ENCODE measurements at places on chromosomes 7 and 10.

DNA sequence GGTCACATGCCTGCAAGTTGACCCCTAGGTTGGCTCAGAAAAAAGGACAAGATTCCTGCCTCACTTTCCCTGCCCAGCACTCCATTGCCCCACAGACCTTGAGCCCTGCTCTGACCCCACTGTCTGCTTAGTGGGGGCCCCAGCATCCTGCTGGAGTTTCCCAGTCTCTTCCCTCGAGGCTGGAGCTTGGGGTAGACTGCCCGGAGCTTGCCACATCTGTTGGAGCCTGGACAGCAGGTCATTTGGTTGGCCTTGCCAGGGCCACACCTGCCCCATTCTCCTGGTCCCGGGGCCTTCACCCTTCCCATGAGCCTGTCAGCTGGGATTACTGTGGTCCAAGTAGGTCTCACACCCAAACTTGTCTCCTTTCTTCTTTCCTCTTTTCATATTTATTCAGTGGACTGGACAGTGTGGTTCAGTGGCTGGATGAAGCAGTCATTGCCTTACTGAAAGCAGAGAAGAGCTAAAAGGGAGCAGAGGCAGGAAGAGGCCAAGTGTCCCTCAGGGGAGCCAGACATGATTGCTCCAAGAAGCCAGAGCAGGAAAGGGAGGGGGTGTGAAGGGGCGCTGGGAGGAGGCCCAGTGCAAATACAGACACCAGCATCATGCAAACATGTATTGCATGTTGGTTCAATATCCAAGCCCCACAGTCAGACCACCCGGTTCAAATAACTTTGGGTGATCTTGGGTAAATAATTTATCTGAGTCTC, 56.2 kb upstream of the CACUL1 start:
- DNase-seq, result no peak

GRCh38 chr7:27576360-27576944, 86.2 kb downstream of the HIBADH start:
- peak; percentile 73 for DNase-seq

GRCh38 chr10:78756604-78757343, 312.0 kb upstream of the ZMIZ1 start:
- peak; percentile 66 for DNase-seq

- no peak for DNase-seq
Observed at GRCh38 chr7:20151708-20152456, 65.3 kb downstream of the MACC1 start.

DNA sequence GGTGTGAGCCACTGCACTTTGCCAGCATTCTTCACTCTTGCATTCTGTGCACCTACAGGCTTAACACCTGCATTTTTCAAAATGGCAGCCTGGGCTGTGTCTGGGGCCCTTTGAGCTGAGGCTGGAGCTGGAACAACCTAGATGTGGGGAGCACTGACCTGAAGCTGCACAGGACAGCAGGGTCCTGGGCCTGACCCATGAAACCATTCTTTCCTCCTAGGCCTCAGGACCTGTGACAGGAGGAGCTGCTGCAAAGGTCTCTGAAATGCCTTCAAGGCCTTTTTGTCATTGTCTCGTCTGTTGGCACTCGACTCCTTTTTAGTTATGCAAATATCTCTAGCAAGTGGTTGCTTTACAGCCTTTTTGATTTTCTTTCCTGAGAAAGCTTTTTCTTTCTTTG, 82.3 kb downstream of the INPP5A start:
- no peak for DNase-seq

GRCh38 chr10:50398823-50399222, 147.5 kb upstream of the ASAH2 start:
- no peak for DNase-seq

DNA sequence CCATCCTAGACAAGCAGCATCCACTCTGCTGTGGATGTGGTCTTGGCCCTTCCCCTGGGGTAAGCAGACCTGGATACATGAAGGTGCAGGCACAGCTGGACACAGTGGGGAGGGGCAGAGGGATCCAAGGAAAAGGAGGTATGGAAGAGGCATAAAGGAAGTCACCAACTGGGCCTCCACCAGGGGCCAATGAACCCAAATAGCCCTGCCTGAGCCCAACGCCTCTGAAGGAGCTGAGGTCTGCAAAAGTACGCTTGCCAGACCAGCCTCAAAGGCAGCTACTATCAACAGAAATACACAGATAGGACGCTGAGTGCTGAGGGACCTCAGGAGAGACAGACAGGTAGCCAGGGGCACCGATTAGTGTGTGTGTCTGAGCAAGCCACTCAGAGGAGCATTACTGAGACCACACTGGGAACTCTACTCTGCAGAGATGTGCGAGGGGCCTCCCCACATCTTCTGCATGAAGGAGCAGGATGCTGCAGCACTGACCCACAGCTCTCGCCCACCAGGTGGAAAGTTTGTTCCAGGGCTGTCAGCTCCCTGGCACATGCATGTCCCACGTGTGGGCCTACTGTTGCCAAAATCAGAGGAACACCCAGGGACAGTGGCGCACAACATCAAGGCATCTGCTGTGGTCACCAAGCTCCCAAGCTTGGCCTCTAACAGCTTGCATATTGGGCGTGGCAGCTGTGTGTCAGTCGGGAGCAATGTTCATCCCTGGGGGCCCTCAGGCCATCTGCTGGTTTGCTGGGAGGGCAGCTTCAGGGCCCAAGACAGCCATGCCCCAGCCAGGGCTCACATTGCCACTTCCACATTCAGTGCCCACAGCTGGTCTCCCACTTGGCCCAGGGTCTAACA, 40.0 kb downstream of the MKI67 start:
- no peak for DNase-seq

DNA sequence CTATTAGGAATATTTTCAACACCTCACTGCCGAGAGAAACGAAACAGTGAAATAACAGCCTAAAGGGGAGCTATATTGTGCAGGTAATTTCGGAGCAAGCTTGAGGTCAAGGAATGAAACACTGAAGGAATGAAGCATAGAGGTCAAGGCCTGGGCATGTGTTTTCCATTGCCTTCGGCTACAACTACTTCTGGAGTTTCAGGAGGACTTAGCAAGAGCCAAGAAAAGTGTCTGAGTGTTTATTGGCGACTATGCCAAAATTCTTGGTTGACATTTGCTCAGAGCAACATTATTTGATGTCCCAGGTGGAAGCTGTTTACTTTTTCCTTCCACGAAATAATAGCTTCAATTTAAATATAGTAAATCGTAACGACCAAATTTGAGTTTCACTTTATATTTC, 89.6 kb upstream of the IFRD1 start:
- no peak for DNase-seq

- no peak for DNase-seq
Observed at GRCh38 chr10:20760460-20760859, 136.7 kb downstream of the NEBL start.

Measured in kidney (tissue), 22 donors.